ENCODE measurements at places on chromosomes 6 and 20.

- DNase-seq, result no peak
These were observed 24.6 kb downstream of the MLIP start for GRCh38 chr6:54135665-54136369.

DNA sequence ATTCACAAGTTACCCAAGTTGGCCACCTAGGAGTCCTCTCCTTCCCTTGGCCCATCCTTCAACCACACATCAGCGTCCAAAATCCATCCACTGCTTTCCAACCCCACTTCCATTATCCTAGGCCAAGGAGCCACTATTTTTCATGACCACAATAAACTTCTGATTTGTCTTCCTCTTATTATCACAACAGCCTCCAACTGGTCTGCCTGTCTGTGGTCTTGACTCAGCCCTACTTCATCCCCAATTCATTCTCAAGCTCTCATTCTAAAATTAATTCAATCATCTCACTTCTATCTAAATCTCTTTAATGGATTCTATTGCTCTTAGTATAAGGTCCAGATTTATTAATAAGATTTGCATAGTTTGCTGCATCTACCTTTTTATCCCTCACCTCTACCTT lies 189.0 kb upstream of the PRDM1 start:
- DNase-seq, result no peak

- no peak for DNase-seq
These were observed 5.5 kb downstream of the SIRT5 start for GRCh38 chr6:13579911-13580310.

DNA sequence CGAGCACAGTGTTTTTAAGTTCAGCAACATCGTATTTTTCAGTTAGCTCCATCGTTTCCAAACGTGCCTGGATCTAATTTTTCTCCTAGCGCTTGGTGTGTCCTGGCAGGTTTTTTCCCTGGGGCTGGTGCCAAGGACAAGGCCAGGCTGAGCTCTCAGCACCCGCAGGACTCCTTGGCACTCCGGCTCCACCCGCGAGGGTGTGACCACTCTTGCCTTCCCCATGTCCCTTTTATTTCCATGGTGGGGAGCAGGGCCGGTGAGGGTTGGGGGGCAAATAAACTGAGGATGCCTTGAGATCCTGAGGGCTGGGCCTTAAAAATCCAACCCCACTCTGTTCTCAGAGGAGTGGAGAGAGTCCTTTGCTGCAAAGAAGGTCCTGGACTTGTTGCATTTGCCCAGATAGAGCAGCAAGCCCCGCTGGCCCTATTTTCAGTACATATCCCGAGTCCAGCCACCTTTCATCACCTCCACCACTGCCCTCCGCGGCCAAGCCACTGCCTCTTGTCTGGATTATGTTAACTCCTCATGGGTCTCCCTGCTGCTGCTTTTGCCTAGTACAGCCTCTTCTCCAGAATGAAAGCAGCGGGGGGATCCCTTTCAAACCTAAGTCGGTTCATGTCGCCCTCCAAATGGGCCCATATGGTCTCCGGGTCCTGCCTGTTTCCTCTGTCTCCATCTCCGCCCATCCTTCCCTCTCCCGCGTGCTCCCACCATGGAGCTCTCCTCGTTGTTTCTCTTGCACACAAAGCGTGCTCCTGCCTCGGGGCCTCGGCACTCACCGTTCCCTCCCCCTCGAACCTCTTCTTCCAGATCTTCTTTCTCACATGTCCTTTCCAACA lies 4.5 kb upstream of the RAB44 start:
- DNase-seq, result no peak

GRCh38 chr20:55533632-55534031 lies 471.7 kb downstream of the CBLN4 start:
- DNase-seq, result no peak
